ENCODE measurements at places on chromosomes 12 and 14. TPM values are rescaled to one million over a fixed set of nuclear protein-coding genes. Genes with fewer than 3 reads are reported as not detected.

Gene ABCD2
- total RNA-seq: 1.6 TPM

Gene SLC8A3
- not detected for total RNA-seq

Gene CIDEB
- 9.2 TPM for total RNA-seq

- no peak for DNase-seq
Observed at GRCh38 chr12:113769305-113769704, 196.8 kb downstream of the RBM19 start.

- no peak for DNase-seq
Observed at GRCh38 chr14:64844969-64845536, 34.7 kb downstream of the SPTB start.

DNA sequence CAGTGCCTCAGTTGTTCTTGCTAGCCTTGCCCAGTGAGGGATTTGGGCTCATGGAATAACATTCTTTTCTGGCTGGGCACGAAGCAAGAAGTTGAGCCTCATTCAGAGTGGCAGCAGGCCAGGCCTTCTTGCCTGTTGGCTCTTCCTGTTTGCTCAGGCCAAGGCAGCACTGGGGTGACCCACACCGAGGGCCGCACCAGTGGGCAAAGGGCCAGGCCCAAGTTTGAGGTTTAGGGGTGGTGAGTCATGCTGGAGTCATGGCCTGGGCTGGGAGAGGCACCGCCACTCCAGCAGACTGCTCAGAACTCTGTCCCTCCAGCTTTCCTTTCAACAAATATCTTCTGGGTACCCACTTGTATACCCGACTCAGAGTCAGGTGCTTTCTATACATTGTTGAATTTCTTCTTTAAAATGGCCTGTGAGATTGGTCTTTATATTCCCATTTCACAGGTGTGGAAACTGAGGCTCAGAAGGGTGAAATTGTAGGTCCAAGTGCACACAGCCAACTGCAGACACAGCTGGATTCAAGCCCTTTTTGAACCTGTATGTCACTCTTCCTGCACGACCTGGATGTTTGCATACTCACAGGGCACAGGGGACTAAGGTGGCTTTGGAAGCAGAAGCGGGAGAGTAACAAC is 279.4 kb downstream of the FOXN3 start:
- DNase-seq: no peak

DNA sequence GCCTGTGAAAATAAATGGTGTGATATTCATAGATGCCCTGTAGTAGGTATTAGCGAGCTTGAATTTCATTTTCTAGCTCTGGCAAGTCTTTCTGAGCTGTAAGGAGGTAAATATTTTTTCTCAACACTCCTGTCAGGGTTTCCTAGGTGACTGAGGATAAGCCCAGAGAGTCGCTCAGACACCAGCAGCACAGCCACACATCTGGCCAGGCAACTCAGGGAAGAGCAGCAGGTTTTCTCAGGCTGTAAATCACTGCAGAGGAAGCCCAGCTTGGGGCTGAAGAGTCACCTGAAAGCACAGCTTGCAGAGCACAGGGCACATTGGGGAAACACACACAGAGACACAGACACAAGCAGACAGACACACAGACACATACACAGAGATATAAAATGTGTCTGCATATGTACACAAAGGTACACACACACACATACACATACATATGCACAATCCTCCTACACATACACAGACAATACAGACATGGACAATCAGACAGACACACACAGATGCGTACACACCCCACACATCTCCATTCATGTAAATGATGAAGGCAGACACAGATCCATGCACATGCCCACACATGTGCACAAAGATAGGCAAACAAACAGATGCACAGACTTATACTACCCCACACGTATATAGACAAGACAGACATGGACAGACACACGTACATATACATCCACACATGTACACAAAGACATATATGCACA is 232.0 kb upstream of the TMTC1 start:
- DNase-seq: no peak

- peak; percentile 45 for DNase-seq
Observed at GRCh38 chr12:104460973-104461698, 4.4 kb downstream of the CHST11 start.

DNA sequence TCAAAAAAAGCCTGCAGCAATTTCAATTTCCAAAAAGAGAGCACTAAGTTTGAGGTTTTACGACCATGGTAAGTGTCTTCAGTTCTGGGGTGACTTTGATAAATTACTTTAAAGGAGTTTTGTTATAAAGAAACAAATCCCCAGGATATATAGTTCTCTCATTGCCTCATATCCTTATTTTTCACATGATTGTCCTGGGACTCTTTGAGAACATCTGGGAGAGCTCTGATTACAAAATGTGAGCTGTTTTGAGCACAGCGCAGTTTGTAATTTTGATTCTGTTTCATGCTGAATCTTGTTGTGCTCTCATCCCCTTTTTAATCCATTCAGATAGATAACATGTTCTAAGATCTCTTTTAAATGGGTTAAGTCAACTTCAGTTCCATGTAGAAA is 67.7 kb upstream of the DCN start:
- no peak for DNase-seq

DNA sequence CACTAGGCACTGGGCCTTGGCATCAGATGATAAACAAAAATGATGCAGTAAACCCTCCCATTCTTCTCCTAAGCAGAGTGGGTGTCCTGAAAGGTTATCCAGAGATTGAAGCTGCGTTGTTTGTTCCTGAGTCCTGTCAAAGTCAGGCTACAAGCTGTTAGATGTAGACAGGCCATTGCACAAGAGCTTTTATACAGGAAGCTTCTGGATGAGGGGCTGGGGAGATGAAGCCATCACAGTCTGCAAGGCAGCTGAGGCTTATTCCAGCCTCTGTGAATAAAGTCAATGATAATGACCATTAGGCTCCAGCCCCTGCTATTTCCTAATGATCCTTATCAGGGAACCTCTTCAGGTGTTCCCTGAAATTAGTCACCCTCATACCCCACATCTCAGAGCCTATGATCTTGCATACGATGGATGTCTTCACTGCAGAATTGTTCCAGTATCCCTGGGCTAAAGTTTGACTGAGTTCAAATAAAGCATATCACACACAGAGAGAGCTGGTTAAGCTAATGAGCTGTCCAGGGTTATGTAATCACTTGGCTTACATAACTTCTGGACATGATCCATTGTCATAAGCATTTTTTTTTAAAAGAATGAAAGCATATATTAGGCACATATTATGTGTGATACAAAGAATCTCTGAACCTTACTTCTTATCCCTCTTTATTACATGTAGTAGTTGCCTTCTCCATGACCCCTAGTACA is 337.1 kb upstream of the OR4E1 start:
- no peak for DNase-seq

- DNase-seq: no peak
Observed at GRCh38 chr12:98514982-98515286, 456 bp upstream of the TMPO start.

DNA sequence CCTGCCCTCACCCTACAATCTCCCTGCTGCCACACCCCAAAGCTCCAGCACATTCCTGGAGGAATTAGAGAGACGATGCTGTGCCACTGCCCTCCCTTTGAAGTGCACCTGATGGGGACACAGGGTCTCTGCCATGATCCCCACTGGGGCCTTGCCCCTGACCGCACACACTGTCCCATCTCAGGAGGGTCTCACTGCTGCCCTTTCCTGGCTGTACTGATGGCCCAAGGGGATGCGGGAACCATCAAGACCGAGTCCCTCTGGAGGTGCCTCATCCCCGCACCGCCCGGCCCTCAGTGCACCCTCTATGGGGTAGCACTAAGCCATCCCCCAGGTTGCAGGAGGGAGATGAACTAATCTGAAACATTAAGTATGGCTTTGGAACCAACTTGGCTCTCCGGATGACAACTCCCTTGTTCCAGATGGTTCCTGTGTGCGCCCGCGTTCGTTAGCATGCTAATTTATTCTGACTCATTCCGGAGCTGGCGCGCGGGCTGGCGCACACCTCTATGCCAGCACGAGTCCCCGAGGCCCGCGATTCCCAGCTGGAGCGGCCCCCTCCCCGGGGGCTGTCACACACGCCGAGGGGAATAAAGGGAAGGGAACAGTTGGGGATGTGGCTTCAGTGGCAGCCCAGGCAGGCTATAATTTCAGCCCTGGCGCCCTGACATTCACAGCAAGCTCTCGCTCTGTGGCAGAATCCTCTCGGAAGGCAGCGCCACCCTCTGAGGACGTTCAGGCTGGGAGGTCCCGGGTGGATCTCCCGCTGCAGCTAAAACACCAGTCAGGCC is 34.2 kb upstream of the C14orf180 start:
- no peak for DNase-seq

- no peak for DNase-seq
Observed at GRCh38 chr12:85829391-85829790, 6.8 kb downstream of the RASSF9 start.

- DNase-seq: no peak
Observed at GRCh38 chr14:64965356-64966000, 6.7 kb downstream of the RAB15 start.

- no peak for DNase-seq
Observed at GRCh38 chr14:95547626-95548327, 12.9 kb downstream of the GLRX5 start.

DNA sequence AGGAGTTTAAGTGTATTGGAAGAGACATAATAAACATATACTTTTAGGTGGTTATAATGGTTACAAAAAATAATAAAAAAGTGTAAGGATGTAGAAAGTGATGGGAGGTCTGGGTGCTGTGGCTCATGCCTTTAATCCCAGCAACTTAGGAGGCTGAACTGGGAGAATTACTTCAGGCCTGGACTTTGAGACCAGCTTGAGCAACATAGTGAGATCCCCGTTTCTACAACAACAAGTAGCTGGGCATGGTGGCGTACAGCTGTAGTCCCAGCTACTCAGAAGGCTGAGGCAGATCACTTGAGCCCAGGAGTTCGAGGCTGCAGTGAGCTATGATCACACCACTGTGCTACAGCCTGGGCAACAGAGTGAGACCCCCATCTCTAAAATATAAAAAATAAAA is 19.0 kb downstream of the NUBPL start:
- DNase-seq: no peak

- no peak for DNase-seq
Observed at GRCh38 chr14:32012062-32012461, 65.0 kb upstream of the ARHGAP5 start.

DNA sequence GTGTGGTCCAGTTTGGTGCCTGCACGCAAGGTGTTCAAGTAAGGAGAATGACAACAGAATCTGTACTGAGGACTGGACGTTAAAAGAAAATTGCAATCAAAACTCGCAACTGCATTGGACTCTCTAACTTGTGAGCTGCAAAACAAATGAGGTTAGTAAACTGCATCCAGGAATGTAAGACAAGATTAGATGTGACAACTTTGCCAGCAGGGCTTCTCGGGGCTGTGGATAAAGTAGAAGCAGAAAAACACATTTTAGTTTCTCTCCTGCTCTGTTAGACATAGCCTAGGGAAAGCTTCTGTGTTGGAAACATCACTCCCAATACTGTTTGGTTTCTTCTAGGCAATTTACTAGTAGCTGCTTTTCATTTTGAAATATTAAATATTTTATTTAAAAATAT is 338.2 kb upstream of the NAV3 start:
- no peak for DNase-seq

DNA sequence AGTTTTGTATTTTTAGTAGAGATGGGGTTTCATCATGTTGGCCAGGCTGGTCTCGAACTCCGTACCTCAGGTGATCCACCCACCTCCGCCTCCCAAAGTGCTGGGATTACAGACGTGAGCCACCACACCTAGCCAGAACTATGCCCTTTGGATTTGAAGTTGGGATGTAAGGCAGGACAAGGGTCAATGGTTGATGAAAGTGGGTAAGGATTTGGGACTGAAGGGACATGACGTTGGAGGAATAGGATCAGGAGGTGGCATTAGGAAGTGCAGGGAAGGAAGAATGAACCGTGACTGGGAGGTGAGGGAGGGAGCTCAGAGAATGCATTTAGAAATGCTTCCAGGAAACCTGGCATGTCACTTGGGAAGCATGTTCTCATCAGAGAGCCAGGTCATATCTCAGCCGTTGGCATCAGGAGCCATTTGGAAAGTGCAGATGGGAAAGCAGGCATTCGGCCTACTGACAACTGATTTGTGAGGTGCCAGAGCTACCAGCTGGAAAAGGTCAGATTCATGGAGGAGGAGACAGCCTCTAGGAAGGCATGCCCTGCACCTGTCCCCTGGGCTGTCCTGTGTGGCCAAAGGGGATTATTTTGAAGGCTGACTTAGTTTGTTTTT is 2.2 kb downstream of the CRADD start:
- DNase-seq: no peak

DNA sequence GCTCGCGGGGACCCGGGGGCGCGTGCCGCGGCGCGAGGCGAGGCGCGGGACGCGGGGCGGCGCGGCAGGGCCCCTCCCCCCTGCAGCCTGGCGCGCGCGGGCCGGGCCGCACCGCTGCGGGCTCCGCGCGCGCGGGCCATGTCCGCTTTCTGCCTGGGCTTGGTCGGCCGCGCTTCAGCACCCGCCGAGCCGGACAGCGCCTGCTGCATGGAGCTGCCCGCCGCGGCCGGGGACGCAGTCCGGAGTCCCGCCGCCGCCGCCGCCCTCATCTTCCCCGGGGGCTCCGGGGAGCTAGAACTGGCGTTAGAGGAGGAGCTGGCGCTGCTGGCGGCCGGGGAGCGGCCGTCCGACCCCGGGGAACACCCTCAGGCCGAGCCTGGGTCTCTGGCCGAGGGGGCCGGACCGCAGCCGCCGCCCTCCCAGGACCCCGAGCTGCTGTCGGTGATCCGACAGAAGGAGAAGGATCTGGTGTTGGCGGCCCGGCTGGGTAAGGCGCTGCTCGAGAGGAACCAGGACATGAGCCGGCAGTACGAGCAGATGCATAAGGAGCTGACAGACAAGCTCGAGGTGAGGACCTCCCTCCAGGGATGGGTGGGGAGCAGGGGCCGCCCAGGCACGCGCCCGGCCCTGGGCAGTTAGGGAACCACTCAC is 820 bp downstream of the BICDL1 start:
- peak; percentile 76 for DNase-seq

DNA sequence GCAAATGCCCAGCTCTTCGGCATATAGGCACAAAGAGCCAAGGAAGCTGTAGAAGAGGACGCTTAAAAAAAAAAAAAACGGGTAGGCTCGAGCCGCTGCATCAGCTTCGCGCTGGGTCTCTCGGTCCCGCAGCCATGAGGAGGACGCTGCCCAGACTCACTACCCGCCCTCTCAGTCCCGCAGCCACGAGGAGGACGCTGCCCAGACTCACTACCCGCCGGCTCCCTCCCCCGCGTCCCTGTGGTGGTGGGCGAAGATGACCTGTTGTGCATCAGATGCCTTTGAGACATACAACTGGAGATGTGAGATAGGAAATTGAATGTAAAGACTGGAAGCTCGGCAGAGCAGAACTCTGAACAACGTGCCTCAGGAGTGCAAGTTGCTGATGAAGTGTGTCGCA is 11.4 kb upstream of the SPSB2 start:
- no peak for DNase-seq

- no peak for DNase-seq
Observed at GRCh38 chr14:60845523-60845922, 111.0 kb downstream of the MNAT1 start.

- no peak for DNase-seq
Observed at GRCh38 chr14:74349757-74350156, 1.5 kb downstream of the VRTN start.

All from CD4-positive, alpha-beta T cell (primary cell).